ENCODE measurements at places on chromosomes 6 and 20. TPM values are rescaled to one million over a fixed set of nuclear protein-coding genes. Genes with fewer than 3 reads are reported as not detected.

TCEA2 gene
- 11.4 TPM for total RNA-seq

TRIM31 gene
- total RNA-seq = 0.04 TPM

ZFP64 gene
- 39.6 TPM for total RNA-seq

LCA5 gene
- total RNA-seq = 1.9 TPM

SNAP91 gene
- total RNA-seq = not detected

CDH22 gene
- not detected for total RNA-seq

ESR1 gene
- 1.3 TPM for total RNA-seq

TAGAP gene
- total RNA-seq = 0.07 TPM

SLC26A8 gene
- not detected for total RNA-seq

EEF1A2 gene
- total RNA-seq = not detected

SAMD5 gene
- 2.6 TPM for total RNA-seq

ZBP1 gene
- not detected for total RNA-seq

APOM gene
- 1.3 TPM for total RNA-seq

RAET1E gene
- total RNA-seq = 1.5 TPM

CLPSL2 gene
- total RNA-seq = not detected

MRAP2 gene
- 2.9 TPM for total RNA-seq

RAB44 gene
- total RNA-seq = not detected

LKAAEAR1 gene
- total RNA-seq = not detected

HDDC2 gene
- 60.3 TPM for total RNA-seq

FOXS1 gene
- not detected for total RNA-seq

LPIN3 gene
- 16.9 TPM for total RNA-seq

MAPK13 gene
- 34.0 TPM for total RNA-seq

HRH3 gene
- total RNA-seq = not detected

RRAGD gene
- 0.04 TPM for total RNA-seq

GRM4 gene
- 0.07 TPM for total RNA-seq

MCCD1 gene
- total RNA-seq = not detected

SPDEF gene
- total RNA-seq = 0.07 TPM

ISM1 gene
- total RNA-seq = 2.6 TPM

IRF4 gene
- not detected for total RNA-seq

WDR46 gene
- 83.3 TPM for total RNA-seq

CD93 gene
- total RNA-seq = not detected

CCN6 gene
- total RNA-seq = 0.11 TPM

PIGU gene
- 25.9 TPM for total RNA-seq

MAPK14 gene
- total RNA-seq = 40.9 TPM

KHDRBS2 gene
- not detected for total RNA-seq

BHLHE23 gene
- not detected for total RNA-seq

TMEM170B gene
- 0.03 TPM for total RNA-seq

ARHGAP40 gene
- 0.07 TPM for total RNA-seq
